ENCODE measurements at places on chromosomes 4 and X. TPM values are rescaled to one million over a fixed set of nuclear protein-coding genes. Genes with fewer than 3 reads are reported as not detected.

USP27X gene
- 6.4 TPM for total RNA-seq

SMIM10L2A gene
- 1.8 TPM for total RNA-seq

GRCh38 chrX:77771601-77772000 is 14.4 kb downstream of the ATRX start:
- no peak for DNase-seq

- DNase-seq: no peak
Measured at GRCh38 chr4:97027728-97028410, 1115.4 kb downstream of the STPG2 start.

DNA sequence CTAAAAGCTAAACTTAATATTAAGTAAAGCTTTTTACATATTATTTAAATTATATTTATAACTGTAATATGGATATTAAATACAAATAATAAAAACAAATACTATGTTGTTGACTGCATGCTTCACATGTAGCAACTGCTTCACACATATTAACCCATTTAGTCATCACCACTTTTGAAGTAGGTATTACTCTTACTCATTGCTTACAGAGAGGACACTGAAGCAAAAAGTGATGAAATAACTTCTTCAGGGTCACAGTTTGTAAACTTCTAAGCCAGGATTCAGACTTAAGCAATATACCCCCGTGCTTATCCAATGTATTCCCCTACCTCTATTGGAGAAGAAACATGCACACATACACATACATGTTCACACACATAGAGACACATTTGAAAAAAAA is 166.6 kb downstream of the DKK2 start:
- DNase-seq: no peak
